ENCODE measurements at places on chromosomes 6 and 20.
A peak's percentile ranks its signal among the peaks of the same experiment; 100 is the strongest.

DNA sequence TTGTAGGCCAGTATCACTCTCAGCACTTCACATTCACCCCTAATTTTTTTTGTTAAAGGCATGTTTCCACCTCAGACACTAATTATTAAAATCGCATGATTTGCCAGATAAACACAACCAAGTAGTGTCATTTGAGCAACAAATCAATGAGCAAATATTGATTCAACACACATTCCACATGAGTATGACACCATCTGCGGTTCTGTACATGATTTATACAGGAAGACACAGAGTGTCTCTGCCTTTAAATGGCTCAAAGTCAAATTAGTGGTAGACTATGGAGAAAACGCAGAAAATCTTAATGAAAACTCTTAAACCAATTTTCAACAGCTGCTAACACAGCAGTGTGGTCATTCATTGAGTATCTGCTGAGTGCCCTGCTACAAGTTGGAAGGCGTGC is 300.2 kb downstream of the SOX4 start:
- H3K4me1 ChIP-seq = no peaks in the 10 kb centered on the region
- H3K27me3 ChIP-seq = no peaks in the 10 kb centered on the region
- DNase-seq = no peak
- no peak overlapping the region for H3K4me3 ChIP-seq
- no peaks in the 10 kb centered on the region for H3K36me3 ChIP-seq
- no peak overlapping the region for H3K27ac ChIP-seq

GRCh38 chr20:50734730-50735679 is 3.6 kb downstream of the PARD6B start:
- no peaks in the 10 kb centered on the region for H3K27me3 ChIP-seq
- no peak for DNase-seq
- no peak overlapping the region for H3K27ac ChIP-seq
- H3K4me1 ChIP-seq = peaks cover 31% of the 10 kb centered on the region
- peaks cover 6% of the 10 kb centered on the region for H3K36me3 ChIP-seq

DNA sequence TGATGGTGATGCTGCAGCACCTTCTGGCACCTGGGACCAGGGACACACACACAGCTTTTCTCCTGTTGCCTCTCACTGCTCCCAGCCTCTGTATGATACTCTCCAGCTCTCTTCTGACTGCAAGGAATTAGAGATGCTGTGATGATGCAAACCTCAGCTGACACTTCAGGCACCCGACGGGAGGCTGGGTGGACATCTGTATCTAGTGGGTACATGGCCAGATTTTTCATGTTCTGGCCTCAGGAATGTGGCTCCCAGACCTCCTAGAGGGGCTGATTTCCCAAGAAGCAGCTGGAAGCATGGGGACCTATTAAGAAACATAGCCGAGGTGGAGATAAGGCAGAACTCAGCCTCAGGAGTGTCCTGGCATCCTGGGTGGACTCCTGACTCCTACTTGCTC is 6.8 kb upstream of the EPB41L1 start:
- no peak overlapping the region for H3K27ac ChIP-seq
- peaks cover 5% of the 10 kb centered on the region for H3K4me1 ChIP-seq
- no peak for DNase-seq
- peaks cover 20% of the 10 kb centered on the region for H3K27me3 ChIP-seq

DNA sequence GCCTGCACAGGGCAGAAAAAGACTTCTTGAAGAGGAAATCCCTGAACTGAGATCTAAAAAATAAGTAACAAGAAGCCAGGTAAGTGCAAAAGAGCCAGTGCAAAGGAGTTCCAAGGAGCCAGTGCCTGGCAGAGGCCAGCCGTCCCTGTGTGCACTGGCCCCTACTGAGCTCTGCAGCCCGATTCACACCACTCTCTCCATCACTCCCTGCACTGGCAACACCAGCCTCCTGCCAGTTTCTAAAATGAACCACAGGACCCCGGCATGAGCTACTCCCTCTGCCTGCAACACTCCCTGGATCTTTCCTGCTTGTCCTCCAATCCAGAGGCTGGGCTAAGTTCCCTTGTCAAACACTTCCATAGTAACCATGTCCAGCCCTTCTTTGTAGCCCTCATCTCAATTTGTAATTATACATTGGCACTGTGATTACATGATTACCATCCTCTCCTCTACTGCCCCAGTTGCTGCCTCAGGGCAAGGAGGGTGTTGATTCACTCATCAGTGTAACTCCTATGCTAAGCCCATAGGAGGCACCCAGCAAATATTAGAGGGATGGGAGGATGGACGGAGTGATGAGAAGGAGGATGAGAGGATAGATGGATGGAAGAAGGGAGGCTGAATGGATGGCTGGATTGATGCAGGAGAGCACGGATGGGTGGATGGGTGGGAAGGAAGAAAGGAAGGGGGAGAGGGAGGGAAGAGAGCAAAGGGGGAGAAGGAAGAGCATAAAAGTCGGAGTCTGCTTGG is 49.3 kb downstream of the SIRPA start:
- H3K4me1 ChIP-seq = no peaks in the 10 kb centered on the region
- no peak for DNase-seq
- H3K4me3 ChIP-seq = no peak overlapping the region
- peaks cover 44% of the 10 kb centered on the region for H3K27me3 ChIP-seq
- H3K36me3 ChIP-seq = no peaks in the 10 kb centered on the region

GRCh38 chr6:71029555-71029954 is 72.7 kb upstream of the B3GAT2 start:
- peaks cover 2% of the 10 kb centered on the region for H3K27me3 ChIP-seq
- DNase-seq = no peak
- no peak overlapping the region for H3K4me3 ChIP-seq
- H3K36me3 ChIP-seq = no peaks in the 10 kb centered on the region

DNA sequence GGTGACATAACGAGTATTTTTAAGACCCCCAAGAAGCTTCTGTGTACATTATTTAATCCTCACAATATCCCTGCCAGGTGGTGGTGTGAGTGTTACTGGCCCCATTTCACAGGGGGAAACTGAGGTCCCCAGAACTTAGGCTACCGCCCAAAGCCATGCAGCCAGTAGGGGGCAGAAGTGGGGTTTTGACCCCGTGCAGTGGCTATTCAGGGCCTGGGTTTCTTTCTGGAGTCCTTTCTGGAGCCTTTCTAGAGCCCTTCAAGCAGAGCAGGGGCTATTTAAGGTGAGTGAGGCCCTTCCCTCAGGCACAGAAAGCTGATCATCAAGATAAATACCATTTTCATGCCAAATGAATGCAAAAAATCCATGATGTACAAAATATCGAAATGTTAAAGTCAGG is 59.0 kb downstream of the CTCFL start:
- no peak for DNase-seq
- no peaks in the 10 kb centered on the region for H3K4me1 ChIP-seq
- H3K4me3 ChIP-seq = no peak overlapping the region
- H3K36me3 ChIP-seq = no peaks in the 10 kb centered on the region

DNA sequence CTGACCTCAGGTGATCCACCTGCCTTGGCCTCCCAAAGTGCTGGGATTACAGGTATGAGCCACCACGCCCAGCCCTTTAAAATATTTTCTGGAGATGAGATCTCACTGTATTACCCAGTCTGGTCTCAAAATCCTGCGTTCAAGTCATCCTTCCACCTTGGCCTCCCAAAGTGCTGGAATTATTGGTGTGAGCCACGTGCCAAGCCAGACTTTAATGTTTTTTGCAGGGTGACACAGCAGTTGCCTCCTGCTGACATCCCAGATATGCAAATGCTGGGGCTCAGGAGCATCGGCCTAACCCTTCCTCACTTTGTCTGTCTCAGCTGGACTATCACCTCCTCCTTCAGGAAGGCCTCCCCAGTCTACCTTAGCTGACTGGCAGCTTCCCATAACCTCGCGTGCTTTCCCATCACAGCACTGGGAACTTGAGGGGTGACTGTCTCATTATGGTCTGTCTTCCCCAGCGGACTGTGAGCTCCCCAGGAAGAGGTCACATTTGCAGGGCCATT is 14.3 kb upstream of the ID1 start:
- H3K4me3 ChIP-seq = no peak overlapping the region
- peaks cover 49% of the 10 kb centered on the region for H3K27me3 ChIP-seq
- H3K36me3 ChIP-seq = no peaks in the 10 kb centered on the region
- H3K27ac ChIP-seq = no peak overlapping the region
- peaks cover 7% of the 10 kb centered on the region for H3K4me1 ChIP-seq

DNA sequence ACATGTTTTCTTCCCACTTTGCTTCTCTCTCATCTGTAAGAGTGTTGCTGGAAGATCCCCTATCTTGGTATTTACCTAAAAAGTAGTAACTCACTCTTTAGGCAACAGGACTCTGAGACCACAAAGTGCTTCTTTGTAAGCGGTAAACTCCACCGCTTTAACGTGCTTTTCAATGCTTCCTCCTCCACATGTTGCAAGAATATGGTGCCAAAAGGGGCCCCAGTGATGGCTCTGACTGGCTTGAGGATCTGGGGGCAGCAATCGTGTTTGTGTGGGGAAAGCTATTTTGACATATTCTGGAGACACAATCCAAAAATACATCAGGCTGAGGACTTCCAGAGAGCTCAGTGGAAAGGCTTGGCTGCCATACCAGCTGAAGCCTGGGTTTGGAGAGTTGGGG is 12.4 kb upstream of the CPNE5 start:
- no peak overlapping the region for H3K4me3 ChIP-seq
- H3K27me3 ChIP-seq = no peaks in the 10 kb centered on the region
- H3K36me3 ChIP-seq = peaks cover 26% of the 10 kb centered on the region
- no peak for DNase-seq

- H3K4me3 ChIP-seq = no peak overlapping the region
- no peak overlapping the region for H3K27ac ChIP-seq
- peaks cover 7% of the 10 kb centered on the region for H3K27me3 ChIP-seq
- H3K4me1 ChIP-seq = no peaks in the 10 kb centered on the region
- no peaks in the 10 kb centered on the region for H3K36me3 ChIP-seq
Measured at GRCh38 chr6:160275511-160276003, 16.9 kb upstream of the SLC22A2 start.

- no peak overlapping the region for H3K4me3 ChIP-seq
- no peak overlapping the region for H3K27ac ChIP-seq
- H3K27me3 ChIP-seq = peaks cover 9% of the 10 kb centered on the region
- no peak for DNase-seq
Measured at GRCh38 chr6:8180327-8181159, 78.2 kb upstream of the EEF1E1 start.

GRCh38 chr6:93416571-93417420 is 2.6 kb downstream of the EPHA7 start:
- peaks cover 55% of the 10 kb centered on the region for H3K27me3 ChIP-seq
- DNase-seq = no peak
- no peak overlapping the region for H3K4me3 ChIP-seq
- peaks cover 20% of the 10 kb centered on the region for H3K4me1 ChIP-seq
- no peak overlapping the region for H3K27ac ChIP-seq
- peaks cover 4% of the 10 kb centered on the region for H3K36me3 ChIP-seq

DNA sequence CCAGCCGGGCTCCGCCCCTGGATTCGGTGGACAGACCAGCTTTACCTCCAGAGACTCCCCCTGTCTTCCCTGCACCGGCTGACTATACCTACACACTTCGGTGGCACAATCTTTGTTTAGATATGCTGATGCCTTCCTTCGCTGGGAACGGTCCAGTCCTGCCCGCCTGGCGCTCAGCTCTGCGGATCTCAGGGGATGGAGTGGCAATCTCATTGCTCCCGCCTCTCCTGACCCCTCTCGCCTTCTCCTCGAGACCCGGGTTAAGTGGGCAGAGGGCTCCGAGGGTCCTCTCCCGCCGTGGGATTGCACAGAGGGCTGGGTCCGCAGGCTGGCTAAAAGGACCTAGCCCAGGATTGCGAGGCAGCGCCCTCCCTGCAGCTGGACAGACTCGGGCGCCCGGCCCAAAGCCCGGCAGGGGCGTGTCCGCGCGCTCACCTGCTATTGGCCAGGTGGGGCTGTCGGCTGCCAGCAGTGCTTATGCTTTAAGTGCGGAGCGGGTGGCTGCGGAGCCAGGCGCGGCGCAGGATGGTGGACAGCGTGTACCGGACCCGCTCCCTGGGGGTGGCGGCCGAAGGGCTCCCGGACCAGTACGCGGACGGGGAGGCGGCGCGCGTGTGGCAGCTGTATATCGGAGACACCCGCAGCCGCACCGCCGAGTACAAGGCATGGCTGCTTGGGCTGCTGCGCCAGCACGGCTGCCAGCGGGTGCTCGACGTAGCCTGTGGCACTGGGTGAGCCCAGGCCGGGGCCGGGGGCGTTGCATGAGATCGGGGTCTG is at the start of gene GNMT:
Gene GNMT (plus strand): TSS at position 512 of the 777 bp plus-strand sequence. CDS start 14 bp downstream, at position 526.
- H3K4me3 ChIP-seq = peak within 1 kb of the TSS; percentile 43
- peaks cover 9% of the 10 kb centered on the region for H3K36me3 ChIP-seq
- H3K27me3 ChIP-seq = peaks cover 7% of the 10 kb centered on the region
